ENCODE measurements at places on chromosomes 4 and X.

GRCh38 chr4:146095091-146095690 lies 80.3 kb upstream of the LSM6 start:
- peak; percentile 70 for DNase-seq

DNA sequence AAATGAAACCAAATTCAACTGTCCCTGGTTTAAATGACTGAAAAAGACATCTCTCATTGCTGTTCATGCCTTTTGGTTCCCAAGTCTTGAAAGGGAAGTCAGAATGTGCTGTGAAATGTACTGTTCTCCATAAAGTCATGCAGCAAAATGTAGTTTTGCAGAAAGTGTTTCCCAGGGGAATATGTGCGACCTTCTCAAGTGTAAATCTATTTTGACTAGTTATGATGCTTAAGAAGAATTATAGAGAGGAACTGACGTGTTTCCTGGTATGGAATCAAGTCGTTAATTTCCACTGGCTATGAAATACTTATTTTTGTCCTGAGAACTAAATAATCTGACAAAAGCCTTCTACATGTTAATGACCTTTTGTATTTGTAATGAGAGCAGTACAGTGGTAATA lies 223.1 kb downstream of the CLCN4 start:
- peak; percentile 11 for DNase-seq

- DNase-seq: no peak
These were observed 1.4 kb upstream of the TEC start for GRCh38 chr4:48270951-48271473.

GRCh38 chr4:86386817-86387415 lies 27.1 kb upstream of the MAPK10 start:
- DNase-seq: no peak

DNA sequence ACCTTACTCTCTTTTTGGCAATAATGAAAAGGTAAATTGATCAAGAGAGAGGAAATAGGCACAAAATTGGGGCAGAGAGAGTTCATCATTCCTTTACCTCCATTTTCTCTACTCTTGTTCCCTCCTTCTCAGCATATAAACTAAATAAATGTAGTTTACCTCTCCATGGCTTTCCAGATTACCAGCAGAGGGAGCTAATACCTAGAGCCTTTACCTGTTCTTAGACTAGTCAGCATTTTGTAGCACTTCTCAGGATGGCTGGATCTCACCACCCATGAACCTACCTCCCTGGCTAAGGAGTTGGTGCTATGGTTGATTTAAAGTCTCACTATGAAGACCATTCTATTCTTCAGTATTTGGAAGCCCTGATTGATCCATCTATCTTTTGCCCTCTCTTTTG lies 15.7 kb downstream of the OFD1 start:
- DNase-seq: peak; percentile 51

- no peak for DNase-seq
These were observed 26.5 kb upstream of the RBMX start for GRCh38 chrX:136906921-136907510.

DNA sequence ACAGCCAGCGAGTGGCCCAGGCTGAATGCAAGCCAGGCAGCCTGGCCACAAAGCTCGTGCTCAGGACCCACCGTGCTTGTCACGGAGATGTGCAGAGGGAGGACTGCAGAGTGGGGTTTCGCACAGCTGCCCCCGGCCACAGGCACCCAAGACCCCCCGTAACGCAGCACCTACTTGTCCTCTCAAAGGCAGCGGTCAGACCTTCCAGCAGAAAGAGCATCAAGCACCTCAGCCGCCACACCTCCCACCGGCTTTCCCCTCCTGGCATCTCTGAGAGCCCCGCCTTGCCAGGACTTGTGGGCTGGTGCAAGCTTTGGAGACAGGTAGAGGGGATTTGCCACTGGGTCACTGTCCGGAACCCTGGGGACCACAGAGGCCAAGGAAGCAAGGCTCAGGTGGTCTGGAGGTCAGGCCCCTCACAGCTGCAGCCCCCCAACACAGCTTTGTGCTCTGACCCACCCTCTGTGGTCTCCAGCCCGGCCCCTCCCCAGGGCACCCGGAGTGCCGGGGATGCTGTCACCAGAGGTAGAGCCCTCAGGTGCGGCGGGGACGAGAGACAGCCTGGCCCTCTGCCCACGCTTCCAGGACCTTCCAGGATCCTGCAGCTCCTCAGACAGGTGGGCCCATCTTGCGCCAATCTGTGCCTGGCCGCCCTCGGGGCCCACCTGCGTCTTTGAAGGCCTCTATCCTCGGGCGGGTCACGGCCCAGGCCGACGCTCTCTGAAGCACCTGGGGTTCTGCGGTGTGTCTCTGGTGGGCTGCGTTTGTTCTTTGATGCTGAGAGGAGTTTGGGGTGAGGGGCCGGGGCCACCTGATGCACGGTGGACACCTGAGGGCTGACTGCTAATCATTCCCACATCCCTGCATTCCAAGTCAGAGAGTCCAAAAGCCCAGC lies 34.4 kb upstream of the HMX1 start:
- no peak for DNase-seq

- no peak for DNase-seq
These were observed 163.3 kb upstream of the IL15 start for GRCh38 chr4:141473026-141473540.

DNA sequence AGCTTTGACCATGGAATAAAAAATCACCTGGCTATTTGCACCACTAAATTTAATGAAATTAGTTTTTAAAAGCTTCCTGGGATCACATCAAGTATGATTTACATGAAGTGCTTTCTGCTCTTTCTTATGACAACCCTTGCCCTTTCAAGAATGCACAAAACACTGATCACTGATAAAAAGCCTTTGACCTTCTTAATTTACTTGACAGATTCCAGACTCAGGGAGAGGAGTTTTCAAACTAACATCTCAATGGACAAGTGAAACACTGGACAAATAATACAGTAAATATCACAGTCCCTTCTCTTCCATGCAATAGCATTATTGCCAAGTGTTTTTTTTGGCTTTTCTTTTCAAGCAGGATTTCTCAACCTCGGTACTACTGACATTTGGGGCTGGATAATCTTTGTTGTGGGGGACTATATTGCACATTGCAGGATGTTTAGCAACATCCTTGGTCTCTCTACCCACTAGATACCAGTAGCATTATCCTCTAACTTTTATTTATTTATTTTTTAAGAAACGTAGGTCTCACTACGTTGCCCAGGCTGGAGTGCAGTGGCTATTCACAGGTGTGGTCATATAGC lies 86.3 kb downstream of the ZNF827 start:
- no peak for DNase-seq

DNA sequence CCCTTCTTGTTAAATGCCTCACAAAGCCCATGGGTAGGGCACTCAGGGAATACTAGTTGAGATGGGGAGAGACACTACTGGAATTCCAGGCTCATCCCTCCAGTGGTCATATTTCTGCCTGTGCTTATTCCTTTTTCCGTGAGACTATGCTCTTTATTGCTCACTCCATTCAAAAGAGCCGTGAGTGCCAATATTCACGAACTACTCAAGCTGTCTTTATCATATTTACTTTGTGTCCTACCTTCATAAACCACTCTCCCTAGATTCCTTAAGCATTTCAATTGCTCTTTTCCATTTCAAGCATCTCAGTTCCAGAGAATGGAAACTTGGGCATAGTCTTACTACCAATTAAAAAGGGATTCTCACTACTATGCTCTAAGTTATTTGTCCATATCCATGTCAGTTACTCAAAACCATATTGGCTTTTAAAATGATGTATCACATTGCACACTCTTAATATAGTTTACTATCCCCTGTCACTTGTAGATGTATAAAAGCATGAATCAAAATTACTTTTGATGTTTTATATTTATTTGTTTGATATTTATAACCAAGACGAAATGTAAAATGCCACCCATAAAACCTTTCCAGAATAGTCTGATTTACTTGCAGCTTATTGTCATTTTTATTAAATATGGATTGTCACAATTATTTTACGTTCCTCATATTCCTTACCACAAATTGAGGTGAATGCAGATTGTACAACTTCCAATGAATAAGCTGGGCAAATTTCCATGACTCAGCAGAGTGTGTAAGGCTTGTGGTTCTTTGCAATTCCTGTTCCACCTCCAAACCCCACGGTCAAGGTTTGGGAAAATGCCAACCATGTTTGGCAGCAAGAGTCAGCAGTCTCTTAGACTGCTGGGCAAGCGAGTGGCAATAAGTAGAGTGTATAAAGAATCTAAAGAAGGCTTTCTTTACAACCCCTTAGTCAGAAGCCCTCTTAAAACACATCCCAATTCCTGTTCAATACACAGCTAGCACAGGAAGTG lies 24.4 kb downstream of the ENOX2 start:
- peak; percentile 65 for DNase-seq
